ENCODE measurements at places on chromosomes 16 and 17. TPM values are rescaled to one million over a fixed set of nuclear protein-coding genes. Genes with fewer than 3 reads are reported as not detected.

The ZP2 gene
- not detected for total RNA-seq

The QRICH2 gene
- 2.3 TPM for total RNA-seq

The OTOP3 gene
- total RNA-seq, result not detected

The MYH13 gene
- total RNA-seq, result not detected

The FZD2 gene
- total RNA-seq, result not detected

The PTX4 gene
- not detected for total RNA-seq

The CDRT4 gene
- 3.9 TPM for total RNA-seq

The KRTAP1-5 gene
- total RNA-seq, result not detected

The CA7 gene
- not detected for total RNA-seq

The SLC16A11 gene
- 0.25 TPM for total RNA-seq

The CRHR1 gene
- not detected for total RNA-seq

The CKLF gene
- 112 TPM for total RNA-seq

The KRT9 gene
- total RNA-seq, result not detected

The ABCA10 gene
- 0.63 TPM for total RNA-seq

The GP1BA gene
- total RNA-seq, result not detected

The KRT36 gene
- total RNA-seq, result not detected

The PRSS27 gene
- total RNA-seq, result 1.4 TPM

The DUSP3 gene
- 9.7 TPM for total RNA-seq

The C17orf50 gene
- total RNA-seq, result not detected

The CCDC40 gene
- not detected for total RNA-seq

The GSDMA gene
- 0.66 TPM for total RNA-seq

The AGRP gene
- not detected for total RNA-seq

The TAT gene
- total RNA-seq, result not detected

The SYNGR3 gene
- 2.2 TPM for total RNA-seq

The PRDM7 gene
- not detected for total RNA-seq

The MMP15 gene
- 0.99 TPM for total RNA-seq

The OTOA gene
- not detected for total RNA-seq

The PRKCA gene
- 83.9 TPM for total RNA-seq

The DPH1 gene
- 48.4 TPM for total RNA-seq

The CACNG3 gene
- not detected for total RNA-seq

The FNDC8 gene
- not detected for total RNA-seq

The ABCC12 gene
- not detected for total RNA-seq

The TBC1D3G gene
- not detected for total RNA-seq

The TBC1D3K gene
- not detected for total RNA-seq

The ADAD2 gene
- total RNA-seq, result not detected

The DHRS13 gene
- 30.2 TPM for total RNA-seq

The FBXW10 gene
- not detected for total RNA-seq

The PLLP gene
- 0.55 TPM for total RNA-seq

The KRT15 gene
- total RNA-seq, result not detected

The C1QL1 gene
- 1.1 TPM for total RNA-seq

The LAT gene
- 333 TPM for total RNA-seq

The CLN3 gene
- total RNA-seq, result 45.7 TPM

The HEATR9 gene
- not detected for total RNA-seq

The HYDIN gene
- not detected for total RNA-seq

The KRTAP1-1 gene
- not detected for total RNA-seq

The MRPL27 gene
- 53.6 TPM for total RNA-seq

The MSLN gene
- not detected for total RNA-seq

The PRSS22 gene
- not detected for total RNA-seq

The BFAR gene
- total RNA-seq, result 60.3 TPM

The KIF19 gene
- total RNA-seq, result 0.72 TPM

The XPO6 gene
- total RNA-seq, result 221 TPM

The BCL6B gene
- total RNA-seq, result 0.46 TPM

The TBC1D3D gene
- total RNA-seq, result 0.22 TPM

The IL17C gene
- 0.25 TPM for total RNA-seq

The FGF11 gene
- total RNA-seq, result 21.3 TPM

The ADAP2 gene
- total RNA-seq, result not detected

Measured in activated naive CD4-positive, alpha-beta T cell treated with anti-CD3 and anti-CD28 coated beads, Interleukin-2, amount 10 ng/mL, durations not matched to agents 5 hours and 36 hours (primary cell).